Renal cortical epithelial cell (primary cell): ENCODE measurements at places on chromosomes 6 and 20. TPM values are rescaled to one million over a fixed set of nuclear protein-coding genes. Genes with fewer than 3 reads are reported as not detected.

The SLC35D3 gene
- not detected in 2 replicates for total RNA-seq

The TNFRSF6B gene
- total RNA-seq, result 10.8 and 191 TPM in 2 replicates

The NKAPL gene
- 0.15 and 0.17 TPM in 2 replicates for total RNA-seq

The MBOAT1 gene
- 8.9 and 20.3 TPM in 2 replicates for total RNA-seq

The ARFGEF3 gene
- total RNA-seq, result 8.7 and 13.8 TPM in 2 replicates

The PLN gene
- not detected in 2 replicates for total RNA-seq

The FAXC gene
- total RNA-seq, result 7.8 and 8.1 TPM in 2 replicates

The BANF2 gene
- total RNA-seq, result not detected in 2 replicates

The SLC29A1 gene
- 15.1 and 15.3 TPM in 2 replicates for total RNA-seq

The TRIM38 gene
- 10.4 and 28.5 TPM in 2 replicates for total RNA-seq

The HLA-F gene
- 7.8 and 25.9 TPM in 2 replicates for total RNA-seq

The BPIFA1 gene
- total RNA-seq, result not detected in 2 replicates

The CLPSL2 gene
- total RNA-seq, result not detected in 2 replicates

The DEFB115 gene
- total RNA-seq, result not detected in 2 replicates

The APOBEC2 gene
- total RNA-seq, result not detected in 2 replicates

The RNF182 gene
- 10.8 and 17.7 TPM in 2 replicates for total RNA-seq

The ARG1 gene
- total RNA-seq, result not detected in 2 replicates

The LPA gene
- not detected in 2 replicates for total RNA-seq

The CST1 gene
- not detected in 2 replicates for total RNA-seq

The NRSN1 gene
- 0.15 TPM in 1 of 2 replicates, not detected in the other for total RNA-seq

The BPI gene
- total RNA-seq, result not detected in 2 replicates

The EDN1 gene
- 77.8 and 82.5 TPM in 2 replicates for total RNA-seq

The CFAP206 gene
- 0.17 and 9.0 TPM in 2 replicates for total RNA-seq

The SLC13A3 gene
- total RNA-seq, result 1.4 and 4.2 TPM in 2 replicates

The UBE2J1 gene
- 35.0 and 53.3 TPM in 2 replicates for total RNA-seq

The RTF2 gene
- total RNA-seq, result 82.3 and 95.0 TPM in 2 replicates

The MTG2 gene
- 21.7 and 25.2 TPM in 2 replicates for total RNA-seq

The GJA10 gene
- not detected in 2 replicates for total RNA-seq

The NPEPL1 gene
- 19.5 and 21.2 TPM in 2 replicates for total RNA-seq

The SEL1L2 gene
- total RNA-seq, result not detected in 2 replicates

The ADAM33 gene
- 0.10 TPM in 1 of 2 replicates, not detected in the other for total RNA-seq

The SH3BGRL2 gene
- 10.7 and 11.6 TPM in 2 replicates for total RNA-seq

The GPR6 gene
- not detected in 2 replicates for total RNA-seq

The C6orf132 gene
- 6.9 and 16.3 TPM in 2 replicates for total RNA-seq

The WFDC12 gene
- not detected in 2 replicates for total RNA-seq

The SUMO4 gene
- 3.2 TPM in 1 of 2 replicates, not detected in the other for total RNA-seq

The PRSS16 gene
- total RNA-seq, result 2.6 and 3.4 TPM in 2 replicates

The VNN1 gene
- 2.2 and 4.5 TPM in 2 replicates for total RNA-seq

The C6orf15 gene
- total RNA-seq, result 1.4 TPM in 1 of 2 replicates, not detected in the other

The BMP5 gene
- total RNA-seq, result not detected in 2 replicates

The PNLDC1 gene
- not detected in 2 replicates for total RNA-seq

The CLPSL1 gene
- not detected in 2 replicates for total RNA-seq

The GSTA1 gene
- 0.15 TPM in 1 of 2 replicates, not detected in the other for total RNA-seq

The DCDC2 gene
- 286 and 494 TPM in 2 replicates for total RNA-seq
